Activated naive CD8-positive, alpha-beta T cell treated with anti-CD3 and anti-CD28 coated beads, Interleukin-2, amount 50 U/mL, for 24 hours (primary cell): ENCODE measurements at places on chromosomes 7 and 10.

DNA sequence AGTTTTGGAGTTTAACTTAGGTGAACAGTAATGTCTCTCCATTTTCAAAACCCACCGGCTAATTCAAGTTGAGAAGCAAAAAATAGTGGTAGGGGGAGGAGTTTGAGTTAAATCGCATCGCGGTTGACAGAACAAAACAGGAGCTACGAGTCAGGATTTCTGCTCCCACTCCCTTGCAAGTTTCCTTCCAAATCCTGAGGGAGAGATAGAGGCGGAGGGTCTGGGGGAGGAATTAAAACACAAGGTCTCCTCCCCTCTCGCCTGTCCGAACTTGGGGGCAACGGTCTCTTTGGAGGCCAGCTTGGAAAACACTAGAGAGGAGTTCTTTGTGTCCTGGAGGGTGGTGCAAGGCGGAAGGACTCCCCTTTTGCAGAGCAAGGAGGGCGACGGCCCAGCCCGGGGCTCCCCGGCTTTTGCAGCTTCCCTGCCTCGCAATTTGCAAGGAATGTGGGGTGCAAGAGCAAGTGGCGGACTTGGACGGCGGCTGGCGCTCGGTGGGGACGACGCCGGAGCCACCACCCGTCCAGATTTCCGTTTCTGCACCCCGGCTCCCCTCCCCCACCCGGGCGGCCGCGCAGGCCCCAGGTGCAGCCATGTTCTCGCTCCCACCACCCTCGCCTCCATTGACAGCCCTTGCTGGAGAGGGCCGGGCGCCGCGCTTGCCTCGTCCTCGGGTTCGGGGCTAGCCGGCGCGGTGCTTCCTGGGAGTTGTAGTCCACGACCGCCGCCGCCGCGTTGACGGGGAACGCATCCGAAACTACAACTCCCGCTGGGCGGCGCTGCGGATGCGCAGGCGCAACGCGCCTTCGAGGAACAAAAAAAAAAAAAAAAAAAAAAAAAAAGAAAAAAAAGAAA is 454 bp upstream of the GTF2I start:
- peaks cover 63% of the 10 kb centered on the region for H3K4me1 ChIP-seq
- H3K27me3 ChIP-seq: no peaks in the 10 kb centered on the region
- peak overlapping the region; percentile 88 for H3K4me3 ChIP-seq
- peak; percentile 99 for DNase-seq

- peaks cover 15% of the 10 kb centered on the region for H3K27me3 ChIP-seq
- H3K36me3 ChIP-seq: no peaks in the 10 kb centered on the region
- H3K4me3 ChIP-seq: no peak overlapping the region
- H3K4me1 ChIP-seq: no peaks in the 10 kb centered on the region
These were observed 55.2 kb downstream of the ELFN1 start for GRCh38 chr7:1725199-1725690.

GRCh38 chr10:127148066-127148932 is 48.1 kb downstream of the INSYN2A start:
- H3K4me1 ChIP-seq: peaks cover 9% of the 10 kb centered on the region
- no peaks in the 10 kb centered on the region for H3K36me3 ChIP-seq
- no peaks in the 10 kb centered on the region for H3K27me3 ChIP-seq
- no peak overlapping the region for H3K27ac ChIP-seq
- H3K4me3 ChIP-seq: no peak overlapping the region

DNA sequence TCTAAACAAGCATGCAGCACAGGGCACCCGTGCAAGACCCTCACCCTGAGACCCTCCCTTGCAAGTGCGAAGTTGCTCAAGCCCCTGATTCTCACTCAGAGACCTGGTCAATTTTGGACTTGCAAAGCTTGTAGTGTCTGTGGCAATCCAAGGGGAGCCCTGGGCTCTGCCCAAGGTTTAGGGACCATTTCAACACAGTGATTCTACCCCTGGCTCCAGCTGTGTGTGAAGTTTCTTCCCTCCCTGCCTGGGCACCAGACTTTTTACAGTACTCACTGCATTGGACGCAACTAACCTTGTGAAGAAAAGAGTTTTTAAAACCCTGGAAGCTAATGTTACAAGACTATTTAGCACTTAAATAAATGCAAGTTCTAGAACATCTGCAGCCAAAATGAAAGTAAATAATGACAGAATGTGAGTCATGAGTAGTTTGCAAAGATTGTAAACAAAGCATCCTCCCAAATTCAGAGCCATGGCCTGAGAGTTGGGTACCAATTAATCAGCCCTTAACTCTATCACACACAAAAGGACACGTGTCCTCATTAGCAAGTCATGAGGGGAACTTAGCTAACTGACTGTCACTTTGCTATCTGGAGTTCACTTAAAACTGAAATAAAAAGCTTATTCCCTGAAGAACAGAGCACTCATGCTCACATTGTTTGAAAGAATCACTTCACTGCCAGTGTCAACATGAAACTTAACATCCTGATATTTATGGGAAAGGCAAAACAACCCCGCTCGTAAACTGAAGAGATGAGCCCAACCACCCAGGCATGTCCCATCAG is 48.1 kb downstream of the RGS10 start:
- H3K36me3 ChIP-seq: peaks cover 21% of the 10 kb centered on the region
- H3K27ac ChIP-seq: no peak overlapping the region
- no peaks in the 10 kb centered on the region for H3K27me3 ChIP-seq
- DNase-seq: no peak

GRCh38 chr10:48648172-48648942 is 36.3 kb upstream of the WDFY4 start:
- peaks cover 16% of the 10 kb centered on the region for H3K27me3 ChIP-seq
- H3K4me1 ChIP-seq: no peaks in the 10 kb centered on the region
- H3K27ac ChIP-seq: no peak overlapping the region
- no peak for DNase-seq
- no peaks in the 10 kb centered on the region for H3K36me3 ChIP-seq
- no peak overlapping the region for H3K4me3 ChIP-seq

DNA sequence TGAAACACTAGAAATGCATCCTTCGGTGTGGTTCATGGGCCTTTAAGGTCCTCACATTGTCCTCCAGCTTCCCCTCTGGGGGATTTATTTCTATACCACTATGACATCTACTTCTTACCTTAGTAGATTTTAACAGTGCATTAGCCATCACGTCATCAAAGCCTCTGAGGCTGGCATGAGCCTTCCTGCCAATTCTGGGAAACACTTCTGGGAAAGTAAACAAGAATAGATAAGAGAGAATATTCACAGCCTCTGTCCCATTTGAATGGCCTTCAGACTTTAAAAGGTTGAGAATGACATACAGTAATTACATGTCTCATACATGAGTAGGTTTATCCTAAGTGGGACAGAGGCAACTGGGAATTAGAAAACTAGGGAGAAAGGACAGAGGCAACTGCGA is 89.7 kb downstream of the AMPH start:
- H3K4me1 ChIP-seq: peaks cover 16% of the 10 kb centered on the region
- no peak for DNase-seq
- H3K36me3 ChIP-seq: no peaks in the 10 kb centered on the region
- no peak overlapping the region for H3K27ac ChIP-seq

- no peaks in the 10 kb centered on the region for H3K27me3 ChIP-seq
- H3K36me3 ChIP-seq: peaks cover 24% of the 10 kb centered on the region
These were observed 76.9 kb downstream of the ELMO1 start for GRCh38 chr7:37371755-37372154.

GRCh38 chr10:15296701-15297100 is 74.4 kb downstream of the FAM171A1 start:
- H3K27me3 ChIP-seq: peaks cover 3% of the 10 kb centered on the region
- H3K4me1 ChIP-seq: no peaks in the 10 kb centered on the region
- DNase-seq: no peak
- H3K36me3 ChIP-seq: no peaks in the 10 kb centered on the region
- H3K27ac ChIP-seq: no peak overlapping the region

- H3K4me3 ChIP-seq: no peak overlapping the region
- H3K27me3 ChIP-seq: no peaks in the 10 kb centered on the region
- H3K4me1 ChIP-seq: peaks cover 87% of the 10 kb centered on the region
- DNase-seq: peak; percentile 41
- H3K27ac ChIP-seq: peak overlapping the region; percentile 69
These were observed 108.2 kb downstream of the PIP4K2A start for GRCh38 chr10:22606164-22606614.
